ENCODE measurements at places on chromosomes 1 and 21.

DNA sequence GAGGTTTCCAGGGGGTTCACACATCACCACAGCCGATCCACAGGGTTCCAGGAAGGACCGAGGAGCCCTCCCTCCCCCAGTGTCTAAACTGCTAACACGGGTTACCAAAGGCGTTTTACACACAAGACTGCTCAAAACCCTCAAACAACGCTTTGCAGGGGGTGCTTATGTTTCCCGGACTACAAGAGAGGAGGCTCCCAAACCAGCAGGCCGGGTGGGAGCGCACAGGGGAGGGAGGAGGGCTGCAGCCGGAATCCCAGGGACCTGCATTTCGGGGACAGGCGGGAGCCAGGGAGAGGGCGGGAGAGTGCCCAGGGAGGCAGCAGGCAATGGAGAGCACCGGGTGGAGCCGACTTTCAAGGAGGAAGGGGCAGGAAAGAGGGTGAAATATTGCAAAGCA lies 50.8 kb downstream of the ACBD3 start:
- no peak for DNase-seq

GRCh38 chr1:85340427-85340826 lies 64.0 kb upstream of the BCL10 start:
- DNase-seq, result no peak

DNA sequence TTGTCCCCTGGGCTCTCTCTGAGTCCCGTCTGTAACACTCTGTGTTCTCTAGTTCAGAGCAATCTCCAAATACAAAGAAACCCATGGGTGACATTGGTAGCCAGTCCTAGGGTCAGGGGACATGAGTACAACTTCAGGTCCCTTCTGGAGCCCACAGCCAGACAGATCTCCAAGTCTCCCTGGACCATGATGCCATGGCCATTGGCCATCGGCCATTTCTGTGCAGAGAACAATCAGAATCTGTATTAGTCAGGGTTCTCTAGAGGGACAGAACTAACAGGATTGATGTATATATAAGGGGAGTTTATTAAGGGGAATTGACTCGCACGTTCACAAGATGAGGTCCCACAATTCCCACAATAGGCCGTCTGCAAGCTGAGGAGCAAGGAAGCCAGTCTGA lies 106.9 kb downstream of the AJAP1 start:
- DNase-seq, result no peak

GRCh38 chr1:20199403-20199802 lies 13.1 kb upstream of the PLA2G2C start:
- no peak for DNase-seq

- no peak for DNase-seq
Measured at GRCh38 chr1:178926046-178926445, 55.2 kb upstream of the ANGPTL1 start.

- no peak for DNase-seq
Measured at GRCh38 chr1:186703209-186703766, 23.1 kb upstream of the PTGS2 start.

DNA sequence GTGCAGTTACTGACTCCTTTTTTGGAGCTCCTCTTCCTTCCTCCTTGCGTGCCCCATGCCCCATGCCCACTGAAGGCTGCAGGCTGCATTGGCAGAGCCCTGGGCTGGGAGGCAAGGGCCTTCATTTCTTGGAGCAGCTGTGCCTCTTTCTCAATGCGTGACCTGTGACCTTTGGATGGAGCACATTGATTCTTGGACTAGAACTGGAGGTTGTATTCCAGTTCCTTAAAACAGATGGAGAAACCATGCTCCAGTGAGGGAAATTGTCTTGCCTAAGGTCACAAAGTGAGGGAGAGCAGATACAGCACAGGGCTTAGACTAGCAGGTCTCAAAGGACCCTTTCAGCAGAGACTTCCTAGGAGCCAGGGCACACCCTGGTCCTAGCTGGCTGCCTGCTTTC lies 9.0 kb downstream of the TMEM269 start:
- DNase-seq, result no peak

- DNase-seq, result no peak
Measured at GRCh38 chr21:45799765-45800338, 156.3 kb downstream of the PCBP3 start.

DNA sequence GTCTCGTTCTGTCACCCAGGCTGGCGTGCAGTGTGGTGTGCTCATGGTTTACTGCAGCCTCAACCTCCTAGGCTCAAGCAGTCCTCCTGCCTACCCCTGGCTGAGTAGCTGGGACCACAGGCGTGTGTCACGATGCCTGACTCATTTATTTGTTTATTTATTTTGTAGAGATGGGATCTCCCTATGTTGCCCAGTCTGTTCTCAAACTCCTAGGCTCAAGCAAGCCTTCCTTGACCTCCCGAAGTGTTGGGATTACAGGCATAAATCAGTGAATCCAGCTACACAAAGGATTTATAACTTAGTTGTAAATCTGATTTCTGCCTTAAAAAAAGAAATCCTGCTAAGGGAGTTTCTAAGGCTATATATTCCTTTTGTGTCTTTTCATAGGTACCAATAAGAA lies 30.5 kb upstream of the ZNF496 start:
- DNase-seq, result no peak

GRCh38 chr1:211581526-211581925 lies 2.6 kb upstream of the SLC30A1 start:
- DNase-seq, result no peak

DNA sequence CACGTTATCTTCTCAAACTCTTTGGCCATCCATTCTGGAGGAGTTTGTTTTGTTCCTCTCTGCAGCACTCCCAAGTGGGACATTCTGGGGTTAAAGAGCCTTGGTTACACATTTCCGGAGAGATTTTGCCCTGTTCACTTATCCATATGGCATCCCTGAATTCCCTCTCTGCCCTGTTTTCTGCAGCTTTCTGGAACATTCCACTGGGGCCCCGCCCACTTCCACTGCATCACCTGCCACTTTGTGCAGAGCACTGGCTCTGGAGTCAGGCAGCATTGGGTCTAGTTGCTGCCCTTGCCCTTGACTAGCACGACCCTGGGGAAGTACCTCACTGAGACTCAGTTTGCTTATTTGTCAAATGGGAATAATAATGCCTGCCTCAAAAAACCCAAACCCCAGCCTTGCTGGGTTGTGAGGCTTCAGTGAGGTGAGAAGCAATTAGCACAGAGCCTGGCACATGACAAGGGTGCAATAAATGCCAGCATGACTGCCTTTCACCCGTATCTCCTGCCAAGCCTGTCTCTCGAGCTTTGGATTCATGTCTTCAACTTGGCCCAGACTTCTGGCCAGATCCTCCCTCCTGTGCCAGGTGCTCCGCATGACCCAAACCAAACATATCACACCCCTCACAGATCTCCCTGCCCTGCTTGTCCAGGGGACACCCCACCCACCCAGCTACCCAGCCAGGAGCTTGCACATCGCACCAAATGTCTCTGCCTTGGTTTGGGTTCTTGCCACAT lies 38.3 kb downstream of the IL6R start:
- no peak for DNase-seq

GRCh38 chr21:45200581-45201296 lies 87.0 kb downstream of the POFUT2 start:
- no peak for DNase-seq

Measured in activated naive CD4-positive, alpha-beta T cell treated with anti-CD3 and anti-CD28 coated beads, Interleukin-2, amount 50 U/mL, for 16 hours (primary cell).